Left ventricle myocardium inferior (tissue), 1 donor: ENCODE measurements at places on chromosomes 13 and 19.
A peak's percentile ranks its signal among the peaks of the same experiment; 100 is the strongest.

- peak; percentile 96 for DNase-seq
Observed at GRCh38 chr19:44753932-44754749, 5.6 kb downstream of the BCL3 start.

GRCh38 chr13:97659602-97660001 lies 225.6 kb downstream of the RAP2A start:
- DNase-seq: no peak

- no peak for DNase-seq
Observed at GRCh38 chr19:38227287-38228004, 3.4 kb upstream of the DPF1 start.

DNA sequence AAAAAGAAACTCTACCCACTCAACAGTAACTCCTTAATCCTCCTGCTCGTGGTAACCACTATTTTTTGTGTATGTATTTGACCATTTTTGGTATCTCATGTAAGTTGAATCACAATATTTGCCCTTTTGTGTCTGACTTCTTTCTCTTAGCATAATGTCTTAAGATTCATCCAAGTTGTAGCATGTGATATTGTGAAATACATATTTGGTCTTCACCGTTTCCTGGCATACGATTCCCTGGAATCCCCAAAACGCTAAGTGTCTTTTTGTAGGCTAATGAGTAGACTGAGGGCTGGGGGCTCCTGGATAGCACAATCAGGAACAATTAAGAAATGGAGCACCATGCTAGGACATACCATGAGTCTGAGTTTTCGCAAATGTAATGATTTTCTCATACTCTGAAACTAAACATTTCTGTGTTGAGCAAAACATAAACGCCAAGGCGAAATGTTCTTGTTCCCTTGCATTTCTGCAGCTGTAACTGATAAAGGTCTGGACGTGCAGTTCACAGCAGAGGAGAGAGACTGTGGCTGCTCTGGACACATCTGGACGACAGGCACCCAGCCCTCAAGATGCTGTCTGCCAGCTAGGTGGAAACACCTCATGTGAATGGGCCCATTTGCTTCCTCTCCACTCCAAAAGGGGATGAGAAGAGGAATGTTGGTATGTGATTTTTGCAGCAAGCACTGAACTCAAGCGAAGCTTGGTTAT lies 38.4 kb downstream of the BRD4 start:
- no peak for DNase-seq

- no peak for DNase-seq
Observed at GRCh38 chr13:91357613-91358386, 10.3 kb downstream of the MIR17HG start.

GRCh38 chr13:114141261-114141996 lies 9.0 kb upstream of the RASA3 start:
- no peak for DNase-seq

DNA sequence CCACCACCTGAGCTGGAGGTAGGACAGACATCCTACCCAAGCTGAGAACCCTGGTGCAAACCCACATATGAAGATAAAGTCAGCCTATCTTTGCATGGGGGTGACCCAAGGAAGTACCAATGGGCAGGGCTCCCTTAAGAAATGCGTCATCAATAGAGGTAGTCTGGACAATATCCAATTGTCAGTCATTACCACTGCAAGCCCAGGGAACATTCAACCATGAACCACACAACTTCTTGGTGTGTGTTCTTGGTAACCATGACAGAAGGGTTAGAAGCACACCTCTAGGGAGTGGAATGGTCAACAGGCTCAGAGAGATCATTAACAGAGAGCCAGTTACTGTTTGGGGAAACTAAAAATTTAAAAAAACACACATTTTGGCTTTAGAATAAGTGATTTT lies 34.7 kb upstream of the DOCK9 start:
- DNase-seq: no peak

- no peak for DNase-seq
Observed at GRCh38 chr19:4764393-4764660, 27.2 kb upstream of the FEM1A start.

DNA sequence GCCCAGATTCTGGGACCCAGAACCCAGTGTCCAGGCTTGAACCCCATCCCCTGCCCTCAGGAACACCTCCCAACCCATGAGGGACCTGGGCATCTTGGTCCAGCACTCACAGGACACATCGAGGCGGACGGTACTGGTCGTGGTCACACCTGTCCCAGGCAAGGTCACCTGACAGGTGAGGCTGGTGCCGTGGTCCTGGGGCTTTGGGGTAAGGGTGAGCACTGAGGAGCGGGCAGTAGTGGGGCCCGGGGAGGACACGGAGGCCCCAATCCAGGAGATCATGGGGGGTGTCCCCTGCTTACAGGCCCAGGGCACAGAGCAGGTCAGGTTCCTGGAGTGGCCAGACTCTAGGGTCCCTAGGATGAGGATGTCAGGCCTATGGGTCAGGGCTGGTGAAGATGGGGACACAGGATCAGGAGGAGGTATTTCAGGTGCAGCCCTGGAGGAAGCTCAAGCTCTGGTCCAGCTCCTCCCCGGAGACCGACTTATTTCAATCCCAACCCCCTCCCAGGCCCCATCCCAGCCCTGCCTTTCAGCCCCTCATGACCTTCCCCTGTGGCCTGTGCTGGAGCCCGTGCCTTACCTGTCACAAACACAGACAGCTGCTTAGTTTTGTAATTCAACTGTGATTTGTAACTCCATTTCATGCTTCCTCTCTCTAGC lies 772 bp downstream of the SIGLEC8 start:
- no peak for DNase-seq

- no peak for DNase-seq
Observed at GRCh38 chr13:66265371-66265770, 964.8 kb downstream of the PCDH9 start.

DNA sequence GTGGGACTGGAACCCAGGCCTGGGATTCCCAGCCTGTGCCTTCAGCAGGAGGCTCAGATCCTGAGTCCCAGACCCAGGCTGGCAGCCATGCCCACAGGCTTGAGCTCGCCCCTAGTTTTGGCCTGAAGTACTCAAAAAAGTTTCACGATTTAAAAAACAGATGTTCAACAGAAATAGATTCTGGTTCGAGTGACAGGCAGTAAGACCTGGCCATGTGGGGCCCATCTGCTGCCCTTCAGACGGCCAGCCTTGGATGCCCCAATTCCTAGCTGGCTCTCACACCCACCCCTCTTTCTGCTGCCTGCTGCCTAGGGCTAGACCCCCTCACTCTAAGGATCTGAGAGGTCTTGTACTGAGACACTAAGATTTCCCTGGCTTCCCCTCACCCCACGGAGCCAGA lies 2.8 kb upstream of the DMPK start:
- no peak for DNase-seq

DNA sequence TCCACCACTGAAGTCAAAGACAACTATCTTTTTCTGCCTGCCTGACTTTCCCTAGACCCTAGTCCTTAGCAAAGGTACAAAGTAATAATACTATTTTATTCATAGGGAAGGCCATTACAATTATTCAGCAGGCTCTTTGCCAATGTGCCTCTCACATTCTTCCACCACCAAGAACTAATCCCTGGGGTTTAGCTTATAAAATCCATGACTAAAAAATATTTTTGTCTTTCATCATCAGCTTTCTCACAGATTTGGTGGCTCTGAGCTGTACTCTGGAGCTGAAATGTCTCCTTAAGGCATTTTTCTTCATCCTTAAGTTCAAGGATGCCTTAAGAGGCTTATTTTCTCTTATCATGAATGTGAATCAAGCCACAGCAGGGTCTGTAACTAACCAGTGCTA lies 96.1 kb downstream of the OXGR1 start:
- DNase-seq: no peak

- no peak for DNase-seq
Observed at GRCh38 chr19:27905074-27905473, 1307.9 kb downstream of the UQCRFS1 start.

GRCh38 chr19:5804516-5805461 lies at the start of gene NRTN:
NRTN (plus strand) TSS chr19:5805067; CDS start chr19:5824166, 19,099 bp downstream.
- no peak for DNase-seq

DNA sequence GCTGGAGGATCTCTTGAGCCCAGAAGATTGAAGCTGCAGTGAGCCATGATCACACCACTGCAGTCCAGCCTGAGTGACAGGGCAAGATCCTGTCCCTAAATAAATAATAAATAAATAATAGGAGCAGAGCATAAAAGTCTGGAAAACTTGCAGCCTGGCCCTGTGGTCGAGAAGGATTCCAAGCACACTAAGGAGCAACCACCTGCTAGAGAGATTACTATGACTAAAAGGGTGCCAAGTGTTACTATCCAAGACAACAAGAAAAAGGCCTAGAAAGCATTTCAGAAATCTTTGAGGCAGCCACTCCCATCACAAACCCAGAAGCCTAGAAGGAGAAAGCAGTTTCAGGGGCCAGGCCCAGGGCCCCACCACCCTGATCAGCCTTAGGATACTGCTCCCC lies 46.1 kb downstream of the LHFPL6 start:
- DNase-seq: no peak

DNA sequence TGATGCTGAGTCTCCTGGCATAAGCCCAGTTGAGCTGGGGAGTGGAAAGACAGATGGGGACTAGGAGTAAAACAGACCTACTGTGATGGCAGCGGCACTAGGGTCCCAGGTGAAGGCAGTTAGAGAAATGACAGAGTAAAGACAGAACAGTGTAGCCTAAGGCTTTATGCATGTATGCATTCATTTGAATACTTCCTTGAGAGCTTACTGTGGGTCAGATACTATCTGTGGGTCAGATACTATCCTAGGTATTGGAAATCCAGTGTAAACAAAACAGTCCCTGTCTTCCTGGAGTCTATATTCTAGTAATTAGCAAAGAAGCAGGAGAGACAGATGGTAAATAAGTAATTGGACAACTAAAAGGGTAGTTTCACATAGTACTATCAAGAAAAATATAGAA lies 73.7 kb upstream of the LRCH1 start:
- no peak for DNase-seq
